ENCODE measurements at places on chromosomes 3 and 15.

DNA sequence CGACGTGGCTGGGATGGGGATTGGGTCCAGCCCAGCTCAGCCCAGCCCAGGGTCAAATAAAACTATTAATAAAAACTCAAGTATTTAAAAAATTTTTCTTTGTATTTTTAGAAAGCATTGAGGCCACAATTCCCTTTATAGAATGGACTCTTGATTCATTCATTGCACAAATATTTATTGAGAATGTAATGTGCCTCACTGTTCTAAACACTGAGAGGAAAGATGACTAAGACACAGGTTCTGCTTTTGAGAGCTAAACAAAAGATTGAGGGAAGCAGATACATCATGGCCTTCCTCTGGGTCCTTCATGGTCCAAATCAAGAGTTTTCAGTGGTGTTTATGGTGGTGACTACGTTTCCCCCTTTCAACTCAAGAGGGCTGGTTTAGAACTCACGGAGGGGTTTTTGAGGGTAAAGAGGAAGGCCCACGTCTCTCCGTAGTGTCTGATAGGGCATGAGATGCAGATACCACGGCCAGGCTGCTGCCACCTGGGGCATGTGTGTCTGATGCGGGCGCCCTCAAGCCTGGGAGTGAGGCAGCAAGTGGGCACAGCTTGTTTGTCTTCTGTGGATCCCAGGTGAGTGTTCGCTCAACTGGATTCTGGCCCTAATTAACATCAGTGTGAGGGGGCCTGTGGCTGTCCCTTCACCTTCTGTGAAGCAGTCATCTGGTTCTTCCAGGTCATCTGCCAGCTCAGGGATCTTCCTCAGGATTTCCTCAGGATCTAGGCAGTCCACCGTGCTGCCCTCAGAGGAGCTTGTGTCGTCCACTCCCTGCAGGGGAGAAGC lies 73.5 kb upstream of the SCN5A start:
- no peak for DNase-seq

DNA sequence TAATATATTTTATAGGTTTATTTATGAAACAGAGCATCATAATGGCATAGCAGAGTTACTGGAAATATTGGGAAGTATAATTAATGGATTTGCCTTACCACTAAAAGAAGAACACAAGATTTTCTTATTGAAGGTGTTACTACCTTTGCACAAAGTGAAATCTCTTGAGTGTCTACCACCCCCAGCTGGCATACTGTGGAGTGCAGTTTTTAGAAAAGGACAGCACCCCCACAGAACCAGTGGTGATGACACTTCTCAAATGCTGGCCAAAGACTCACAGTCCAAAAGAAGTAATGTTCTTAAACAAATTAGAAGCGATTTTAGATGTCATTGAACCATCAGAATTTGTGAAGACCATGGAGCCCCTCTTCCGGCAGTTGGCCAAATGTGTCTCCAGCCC lies 58.1 kb downstream of the DNAH1 start:
- no peak for DNase-seq

DNA sequence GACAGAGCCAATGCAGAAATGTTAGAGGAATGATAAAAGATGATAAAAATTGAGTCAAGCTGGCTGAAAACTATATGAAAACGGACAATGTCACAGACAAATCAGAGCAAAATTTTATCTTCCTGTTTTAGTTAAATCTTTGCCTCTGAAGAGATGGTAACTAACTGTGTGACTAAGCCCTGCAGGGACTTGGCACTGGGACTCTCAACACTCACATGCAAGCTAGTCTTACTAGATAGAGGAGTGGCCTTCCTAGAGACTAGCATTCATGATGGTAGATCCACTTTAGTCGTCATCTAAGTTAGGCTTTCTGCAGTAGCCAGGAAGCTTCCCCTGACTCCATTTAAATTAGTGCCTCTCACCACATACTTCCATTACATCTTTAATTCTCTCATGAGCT lies 4.1 kb downstream of the CCDC191 start:
- no peak for DNase-seq

GRCh38 chr3:105042586-105042985 lies 324.1 kb upstream of the ALCAM start:
- DNase-seq, result no peak

DNA sequence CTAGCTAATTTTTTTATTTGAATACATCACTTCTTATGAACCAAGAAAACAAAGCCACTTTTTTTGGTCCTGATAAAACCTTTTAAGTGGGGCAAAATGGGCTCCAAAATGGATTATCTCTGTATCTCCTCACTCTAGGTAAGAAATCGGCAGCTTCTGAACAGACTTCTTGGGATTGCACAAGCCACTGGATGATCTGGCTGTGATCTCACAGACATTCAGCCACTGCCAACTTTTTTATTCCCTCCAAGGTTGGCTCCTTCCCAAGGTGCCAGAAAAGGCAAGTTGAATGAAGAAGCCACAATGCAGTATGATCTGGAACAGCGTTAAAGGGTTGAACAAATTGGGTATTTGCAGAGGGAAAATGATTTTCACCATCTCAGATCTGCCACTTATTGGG lies 73.2 kb downstream of the PRICKLE2 start:
- no peak for DNase-seq

DNA sequence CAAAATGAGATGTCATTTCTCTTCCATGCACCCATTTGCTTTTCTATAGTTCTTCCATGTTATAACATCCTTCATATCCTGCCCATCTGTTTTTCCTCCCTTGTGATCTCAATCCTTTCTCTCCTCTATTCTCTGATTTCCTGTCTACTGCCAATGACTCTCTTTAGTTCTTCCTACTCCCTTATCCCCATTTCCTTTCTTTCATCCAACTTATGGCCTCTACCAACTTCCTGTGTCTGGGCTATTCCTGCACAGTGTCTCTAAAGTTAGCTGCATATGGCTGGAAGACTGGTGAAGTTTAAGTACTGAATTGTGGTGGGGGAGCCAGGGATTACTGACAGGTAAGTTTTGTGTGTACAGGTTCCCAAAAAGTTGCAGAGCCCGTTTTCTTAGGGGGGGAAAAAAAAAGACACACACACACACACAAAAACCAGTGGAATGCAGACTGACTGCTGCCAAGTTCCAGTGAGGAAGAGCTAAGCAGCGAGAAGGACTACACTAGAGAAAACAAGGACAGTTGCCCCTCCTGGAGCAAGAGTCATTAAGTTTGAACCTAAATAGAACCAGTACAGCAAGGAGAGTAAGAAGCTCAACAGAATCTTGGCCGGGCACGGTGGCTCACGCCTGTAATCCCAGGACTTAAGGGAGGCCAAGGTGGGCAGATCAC lies 28.8 kb downstream of the XRN1 start:
- DNase-seq, result no peak

GRCh38 chr3:68977486-68978167 lies 35.9 kb downstream of the EOGT start:
- DNase-seq, result no peak

GRCh38 chr15:99306694-99307338 lies 55.5 kb downstream of the LRRC28 start:
- DNase-seq, result no peak

DNA sequence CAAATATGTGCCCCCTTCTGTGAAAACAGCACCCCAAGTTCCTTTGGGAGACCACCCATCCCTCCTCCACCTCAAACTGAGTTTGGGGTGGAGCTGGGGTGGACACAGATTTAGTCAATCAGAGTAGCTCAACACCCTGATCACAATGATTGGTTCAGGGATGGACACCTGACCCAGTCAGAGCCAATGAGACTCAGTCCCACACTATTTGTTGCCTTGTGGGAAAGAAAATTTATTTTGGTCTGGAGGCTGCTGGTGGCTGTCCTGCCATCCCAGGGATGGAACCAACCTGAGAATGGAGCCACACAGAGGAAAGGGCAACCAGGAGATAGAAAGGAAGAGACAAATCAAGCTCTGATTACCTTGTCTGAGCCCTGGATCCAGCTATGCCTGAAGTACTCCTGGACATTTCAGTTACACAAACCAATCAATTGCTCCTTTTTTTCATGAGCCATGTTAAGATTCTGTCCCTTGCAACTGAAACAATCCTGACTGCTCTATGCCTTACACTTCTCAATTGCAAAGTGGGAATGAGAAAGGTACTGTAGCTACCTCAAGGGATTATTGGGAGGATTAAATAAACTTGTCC lies 10.6 kb downstream of the DNASE1L3 start:
- DNase-seq, result no peak

- no peak for DNase-seq
Observed at GRCh38 chr15:52716536-52716935, 37.3 kb upstream of the ATOSA start.

DNA sequence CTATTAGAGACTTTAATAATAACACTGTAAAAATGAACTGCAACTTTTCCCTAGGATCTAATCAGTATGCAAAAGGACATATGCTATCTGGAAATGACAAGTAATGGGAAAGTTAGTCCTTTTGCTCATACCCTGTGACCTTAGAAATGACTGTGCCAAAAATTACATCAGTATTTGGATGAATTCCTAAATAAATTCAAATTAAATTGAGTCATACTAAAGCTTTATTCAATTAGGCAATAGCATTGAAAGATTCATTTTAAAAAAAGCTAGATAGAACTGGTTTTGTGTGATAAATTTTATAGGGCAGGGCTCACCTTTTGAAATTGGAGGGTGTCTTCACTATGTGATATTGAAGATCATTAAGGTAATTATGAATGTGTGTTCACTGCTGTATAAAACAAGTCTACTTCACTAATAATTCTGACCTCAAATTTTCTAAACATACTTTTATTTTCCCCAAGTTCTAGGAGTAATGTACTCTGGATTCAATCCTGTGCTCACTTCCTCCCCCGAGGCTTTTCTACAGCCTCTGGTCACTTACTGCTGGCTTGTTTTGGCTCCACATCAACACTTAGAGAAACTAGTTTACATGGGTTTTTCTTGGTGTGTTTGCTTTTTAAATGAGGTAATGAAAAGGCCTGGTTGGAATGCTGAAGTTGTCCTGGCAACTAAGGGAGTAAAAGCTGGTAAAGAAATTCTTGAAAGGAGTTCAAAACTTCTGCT lies 44.4 kb upstream of the SPTSSB start:
- no peak for DNase-seq

DNA sequence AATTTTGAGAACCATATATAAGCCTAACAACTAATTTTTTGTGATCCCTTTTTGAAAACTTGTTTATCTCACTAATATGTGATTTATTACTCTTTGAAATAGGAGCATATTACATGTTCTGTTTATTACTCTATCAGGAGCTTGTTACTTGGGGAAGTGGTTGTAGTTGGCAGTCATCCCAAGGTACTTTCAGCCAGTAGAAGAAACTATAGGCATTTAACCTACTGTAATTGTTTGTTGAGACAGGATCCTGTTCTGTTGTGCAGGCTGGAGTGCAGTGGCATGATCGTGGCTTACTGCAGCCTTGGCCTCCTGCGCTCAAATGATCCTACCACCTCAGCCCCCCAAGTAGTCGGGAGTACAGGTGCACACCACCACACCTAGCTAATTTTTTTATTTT lies 195.6 kb downstream of the TCF12 start:
- no peak for DNase-seq

GRCh38 chr3:178583963-178584575 lies 47.8 kb downstream of the KCNMB2 start:
- DNase-seq, result no peak

- DNase-seq, result no peak
Observed at GRCh38 chr3:43203022-43203421, 83.3 kb upstream of the SNRK start.

DNA sequence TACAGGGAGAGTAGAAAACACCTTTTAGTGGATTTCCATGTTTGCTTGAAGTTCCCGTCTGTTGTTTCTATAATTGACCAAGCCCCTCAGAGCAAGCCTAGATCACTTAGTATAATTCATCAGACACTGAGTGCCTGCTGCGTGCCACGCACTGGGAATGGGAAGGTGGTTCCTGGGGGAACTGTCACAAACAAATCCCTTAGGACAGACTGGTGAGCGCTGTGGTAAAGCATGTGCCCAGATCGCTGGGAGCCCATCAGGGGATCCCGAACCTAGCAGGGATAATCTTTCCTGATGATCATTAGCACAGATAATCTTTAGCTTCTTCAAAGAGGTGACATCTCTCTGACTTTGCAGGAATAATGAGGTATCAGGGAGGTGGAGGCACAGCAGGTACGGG lies 9.6 kb downstream of the MRPS11 start:
- DNase-seq, result no peak

- no peak for DNase-seq
Observed at GRCh38 chr3:131036200-131036816, 9.6 kb downstream of the NEK11 start.

DNA sequence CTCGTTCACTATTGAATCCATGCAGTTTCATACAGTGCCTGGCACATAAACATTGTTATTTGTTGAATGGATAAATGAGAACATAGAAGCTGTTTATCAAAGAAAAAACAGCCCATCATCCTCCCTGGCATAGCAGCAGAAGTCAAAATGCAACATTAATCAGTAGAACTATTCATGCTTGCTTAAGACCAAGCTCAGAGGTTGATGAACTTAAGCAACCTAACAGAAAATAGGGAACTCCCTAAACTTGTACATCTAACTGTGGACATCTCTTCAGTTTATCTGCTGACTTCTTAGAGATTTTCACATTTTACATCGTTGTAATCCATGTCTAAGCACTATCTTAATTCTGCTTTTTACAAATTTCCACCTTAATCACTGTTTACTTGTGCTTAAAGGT lies 29.2 kb downstream of the SENP8 start:
- DNase-seq, result no peak

DNA sequence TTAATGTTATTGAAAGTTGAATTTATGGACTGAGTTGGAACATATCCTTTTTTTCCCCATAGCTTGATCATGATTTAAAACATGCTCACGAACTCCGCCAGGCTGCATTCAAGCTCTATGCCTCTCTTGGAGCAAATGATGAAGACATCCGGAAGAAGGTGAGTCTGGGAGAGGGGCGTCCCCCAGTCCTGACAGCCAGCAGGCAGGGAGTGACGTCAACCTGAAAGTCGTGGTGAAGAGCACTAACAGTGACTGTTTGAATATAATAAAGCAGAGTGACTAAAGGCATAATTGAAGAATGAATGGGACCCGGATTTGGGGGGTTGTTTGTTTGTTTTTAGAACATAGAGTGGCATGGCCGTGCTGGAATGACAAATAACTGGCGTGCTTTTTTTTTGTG lies 57.9 kb downstream of the ARMC8 start:
- DNase-seq, result no peak

DNA sequence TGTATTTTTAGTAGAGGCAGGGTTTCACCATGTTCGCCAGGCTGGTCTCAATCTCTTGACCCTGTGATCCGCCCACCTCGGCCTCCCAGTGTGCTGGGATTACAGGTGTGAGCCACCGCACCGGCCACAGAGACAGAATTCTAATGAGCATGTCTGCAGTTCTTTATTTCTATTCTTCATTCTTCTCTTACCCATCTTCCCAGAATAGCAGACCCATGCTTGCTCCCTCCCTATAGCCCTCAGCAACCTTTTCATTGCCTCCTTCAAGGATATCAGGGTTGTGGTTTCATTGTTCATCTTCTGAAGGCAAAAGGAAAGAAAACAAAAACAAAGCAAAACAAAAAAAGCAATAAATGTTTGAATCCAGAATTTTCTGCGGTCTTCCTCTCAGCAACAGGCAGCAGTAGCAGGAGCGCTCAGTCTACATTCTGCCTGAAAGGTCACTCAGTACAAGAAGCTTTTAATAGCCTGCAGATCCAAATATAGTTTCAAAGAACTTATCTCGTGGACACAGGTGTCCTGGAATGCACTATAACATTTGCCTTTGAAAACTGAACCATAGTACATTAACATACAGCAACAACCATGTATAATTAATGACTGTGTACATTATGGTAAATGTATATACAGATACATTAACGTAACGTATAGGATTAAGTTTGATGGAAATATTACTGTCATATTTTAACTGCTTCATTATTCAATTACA lies at the start of gene SMCO1:
Gene SMCO1, minus strand, starts transcription at position 434 of the 709 bp plus-strand sequence. Its CDS starts 137 bp downstream, at position 297.
- no peak for DNase-seq

- DNase-seq, result no peak
Observed at GRCh38 chr15:68894208-68894607, 36.1 kb upstream of the SPESP1 start.

GRCh38 chr3:45596290-45596791 lies 1.8 kb downstream of the LIMD1 start:
- DNase-seq, result no peak
